Activated T-cell treated with anti-CD3 and anti-CD28 coated beads, Interleukin-2, amount 50 U/mL, for 24 hours (primary cell): ENCODE measurements at places on chromosomes 12 and 14.

GRCh38 chr14:93303659-93304058 lies 29.2 kb downstream of the BTBD7 start:
- peaks cover 46% of the 10 kb centered on the region for H3K4me1 ChIP-seq
- H3K27me3 ChIP-seq, result no peaks in the 10 kb centered on the region
- no peaks in the 10 kb centered on the region for H3K36me3 ChIP-seq
- H3K27ac ChIP-seq, result no peak overlapping the region
- no peak overlapping the region for H3K4me3 ChIP-seq
- no peak for DNase-seq

GRCh38 chr12:57127101-57127725 lies 1.1 kb upstream of the LRP1 start:
- H3K27me3 ChIP-seq, result peaks cover 8% of the 10 kb centered on the region
- peaks cover 25% of the 10 kb centered on the region for H3K4me1 ChIP-seq
- peak overlapping the region; percentile 79 for H3K4me3 ChIP-seq
- H3K27ac ChIP-seq, result no peak overlapping the region

DNA sequence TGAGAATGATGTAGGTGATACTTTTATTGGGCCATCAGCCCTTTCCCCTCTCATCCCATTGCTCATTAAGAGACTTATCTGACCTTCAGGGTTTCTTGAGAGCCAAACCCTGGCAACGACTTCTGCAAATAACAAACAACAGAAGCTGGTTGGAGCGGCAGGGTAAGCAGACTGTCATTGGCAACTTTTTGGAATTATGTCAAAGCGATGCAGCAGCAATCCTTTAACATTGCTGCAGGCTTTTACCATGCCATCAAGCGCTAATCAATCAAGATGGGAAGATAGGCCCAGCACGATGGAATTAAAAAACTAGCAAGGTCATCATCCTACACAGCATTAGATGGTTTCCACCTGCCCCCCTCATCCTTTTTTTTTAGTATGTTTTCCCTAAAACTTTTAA lies 406.1 kb upstream of the PDE3A start:
- no peak overlapping the region for H3K4me3 ChIP-seq
- DNase-seq, result no peak
- no peak overlapping the region for H3K27ac ChIP-seq
- no peaks in the 10 kb centered on the region for H3K36me3 ChIP-seq

GRCh38 chr14:65040666-65041433 lies 54.2 kb downstream of the FNTB start:
- DNase-seq, result no peak
- H3K36me3 ChIP-seq, result peaks cover 53% of the 10 kb centered on the region
- H3K4me1 ChIP-seq, result no peaks in the 10 kb centered on the region
- no peak overlapping the region for H3K27ac ChIP-seq

GRCh38 chr12:45991284-45992249 lies 1.2 kb upstream of the SCAF11 start:
- peak overlapping the region; percentile 95 for H3K4me3 ChIP-seq
- H3K36me3 ChIP-seq, result peaks cover 51% of the 10 kb centered on the region
- no peaks in the 10 kb centered on the region for H3K27me3 ChIP-seq
- peaks cover 35% of the 10 kb centered on the region for H3K4me1 ChIP-seq
